ENCODE measurements at places on chromosomes 3 and 15.

- no peak for DNase-seq
Observed at GRCh38 chr15:68930268-68931022, at the start of gene SPESP1. TSS of gene SPESP1 (plus strand) at chr15:68930525. CDS start at chr15:68930654, 129 bp downstream.

DNA sequence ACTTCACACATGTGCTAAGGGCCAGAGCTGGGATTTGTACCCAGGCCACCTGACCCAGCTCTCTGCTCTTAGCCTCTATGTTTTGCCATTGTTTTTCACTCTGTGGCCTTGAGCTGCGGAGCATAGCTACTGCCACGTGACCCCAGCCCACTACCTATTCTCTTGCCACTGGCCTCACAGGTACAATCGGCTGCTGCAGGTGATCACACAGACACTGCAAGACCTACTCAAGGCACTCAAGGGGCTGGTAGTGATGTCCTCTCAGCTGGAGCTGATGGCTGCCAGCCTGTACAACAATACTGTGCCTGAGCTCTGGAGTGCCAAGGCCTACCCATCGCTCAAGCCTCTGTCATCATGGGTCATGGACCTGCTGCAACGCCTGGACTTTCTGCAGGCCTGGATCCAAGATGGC is 46.2 kb downstream of the SEMA3G start:
- DNase-seq, result no peak

DNA sequence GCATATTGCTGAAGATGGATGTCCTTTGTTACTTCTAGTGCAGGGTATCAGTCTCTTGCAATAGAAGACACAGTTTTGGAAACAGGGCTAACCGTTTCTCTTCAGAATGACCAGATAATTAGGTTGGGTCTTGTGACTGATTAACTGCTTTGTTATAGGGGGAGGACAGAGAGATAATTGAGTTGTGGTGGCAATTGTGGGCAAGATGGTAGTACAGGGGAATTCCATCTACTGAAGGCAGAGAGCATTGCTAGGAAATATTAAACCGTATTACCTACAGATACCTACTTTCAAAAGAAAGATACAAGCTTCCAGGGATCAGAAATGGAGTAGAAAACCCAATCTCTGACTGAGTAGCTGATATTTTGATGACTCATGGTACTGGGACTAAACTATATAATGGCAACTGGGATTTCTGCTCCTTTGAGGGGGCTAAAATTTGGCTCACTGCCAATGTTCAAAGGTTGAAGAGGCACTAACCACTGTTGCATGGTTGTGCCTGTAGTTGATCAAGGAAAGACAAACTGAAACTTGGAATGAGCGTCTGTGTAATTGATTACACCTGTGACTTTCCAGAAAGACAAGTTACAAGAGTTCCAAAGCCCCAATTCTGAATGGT is 4.2 kb downstream of the PRR23B start:
- DNase-seq, result no peak

DNA sequence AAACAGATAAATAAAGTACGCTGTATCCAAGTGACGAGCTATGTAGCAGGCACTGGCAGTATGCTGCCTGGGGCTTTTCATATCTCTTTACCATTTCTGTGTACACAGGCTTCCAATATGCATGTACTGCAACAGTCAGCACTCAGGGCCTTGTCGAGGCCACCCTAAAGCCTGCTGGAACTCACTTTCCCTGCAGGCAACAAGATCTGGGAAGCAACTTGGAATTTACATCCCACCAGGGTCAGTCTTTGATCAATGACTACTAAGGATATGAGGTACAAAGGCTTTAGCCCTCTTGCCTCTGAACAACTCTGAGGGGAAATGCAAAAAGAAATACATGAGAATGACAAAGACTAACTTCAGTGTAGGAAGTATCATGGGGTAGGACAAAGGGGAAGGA is 101.8 kb upstream of the ARL6 start:
- no peak for DNase-seq

- no peak for DNase-seq
Observed at GRCh38 chr3:99871231-99872045, 53.8 kb downstream of the CMSS1 start.

DNA sequence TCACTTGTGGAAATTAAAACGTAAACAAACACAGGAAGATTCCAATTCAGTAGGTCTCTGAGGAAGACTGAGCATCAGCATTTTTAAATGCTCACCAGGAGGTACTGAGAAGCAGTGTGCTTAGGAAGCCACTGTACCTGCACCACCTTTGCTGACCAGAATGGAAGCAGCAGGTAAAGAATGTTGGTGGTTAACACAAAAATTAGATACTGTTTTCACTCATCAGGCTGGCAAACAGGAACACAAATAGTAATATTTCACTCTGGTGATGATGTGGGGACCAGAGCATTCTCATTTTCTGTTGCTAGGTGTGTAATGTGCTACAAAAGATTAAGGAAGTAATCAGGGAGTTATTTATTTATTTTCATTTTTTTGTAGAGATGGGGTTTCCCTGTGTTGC is 29.9 kb upstream of the GHSR start:
- no peak for DNase-seq

DNA sequence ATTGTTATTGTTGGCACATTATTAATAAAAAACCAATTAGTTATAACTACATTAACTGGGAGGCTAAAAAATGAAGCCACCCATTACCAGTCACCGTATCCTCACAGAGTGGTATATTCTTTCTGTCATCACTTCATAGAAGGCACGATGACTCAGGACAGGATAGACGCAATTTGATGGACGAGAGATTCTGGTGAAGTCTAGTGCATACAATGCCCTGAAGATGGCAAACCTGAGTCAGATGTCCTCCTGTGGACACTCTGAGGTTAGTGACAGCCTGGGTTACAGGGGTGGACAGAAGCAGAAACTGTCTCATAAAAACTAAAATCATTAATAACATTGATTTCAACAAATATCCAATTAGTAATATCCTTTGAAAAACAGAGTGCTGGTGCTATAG is 150.3 kb downstream of the SLC9A9 start:
- DNase-seq, result no peak

DNA sequence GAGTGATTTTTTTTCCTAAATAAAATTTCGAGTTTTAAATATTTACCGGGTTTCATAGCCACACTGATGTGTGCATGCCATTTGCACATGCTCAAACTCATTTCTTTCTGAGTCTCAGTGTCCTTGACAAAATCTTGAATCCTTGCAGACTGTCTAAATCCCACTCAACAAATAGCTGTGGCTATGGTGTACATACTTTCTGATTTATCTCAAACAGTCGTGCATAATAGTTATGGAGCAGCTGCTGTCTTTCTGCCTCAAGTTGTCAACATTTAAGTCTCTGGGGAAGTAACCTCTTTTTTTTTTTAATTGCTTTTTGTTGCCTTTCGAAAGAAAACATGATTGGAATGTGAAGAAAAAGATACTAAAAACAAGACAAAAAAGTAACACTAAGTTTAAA is 52.8 kb upstream of the UTS2B start:
- no peak for DNase-seq

DNA sequence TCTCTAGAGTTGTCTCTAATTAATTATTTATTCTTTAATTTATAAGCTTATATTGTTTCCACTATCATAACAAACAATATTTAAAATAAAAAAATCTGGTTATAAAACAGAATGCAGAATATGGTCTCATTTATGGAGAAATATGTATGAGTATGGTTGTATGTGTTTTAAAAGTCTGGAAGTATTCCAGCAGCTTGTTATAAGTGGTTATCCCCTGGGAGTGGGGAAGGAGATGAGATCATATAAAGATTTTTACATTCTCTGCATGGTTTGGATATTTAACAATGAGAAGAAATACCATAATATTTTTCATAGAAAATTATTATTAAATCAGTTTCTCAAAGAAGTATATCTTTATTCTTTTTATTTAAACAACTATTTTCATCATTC is 135.4 kb upstream of the MB21D2 start:
- no peak for DNase-seq

DNA sequence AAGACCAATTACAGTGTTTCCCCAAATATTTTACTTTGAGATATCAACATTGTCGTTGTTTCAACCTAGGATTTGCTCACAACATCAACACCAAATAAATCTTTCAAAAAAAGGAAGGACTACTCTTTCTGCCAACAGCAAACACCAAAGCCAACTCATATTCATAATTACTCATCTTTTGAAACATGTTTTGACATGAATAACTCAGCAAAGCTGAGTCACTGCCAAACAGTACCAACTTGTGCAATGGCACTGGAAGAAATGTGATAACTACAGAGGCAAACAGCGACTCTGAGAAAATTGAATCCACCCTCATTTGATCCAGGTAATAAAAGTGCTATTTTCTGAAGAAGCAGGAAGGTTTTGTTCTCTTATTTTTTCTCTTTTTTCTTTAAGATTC is 67.2 kb downstream of the PEX5L start:
- no peak for DNase-seq

- no peak for DNase-seq
Observed at GRCh38 chr3:190516416-190516815, 2.5 kb downstream of the IL1RAP start.

DNA sequence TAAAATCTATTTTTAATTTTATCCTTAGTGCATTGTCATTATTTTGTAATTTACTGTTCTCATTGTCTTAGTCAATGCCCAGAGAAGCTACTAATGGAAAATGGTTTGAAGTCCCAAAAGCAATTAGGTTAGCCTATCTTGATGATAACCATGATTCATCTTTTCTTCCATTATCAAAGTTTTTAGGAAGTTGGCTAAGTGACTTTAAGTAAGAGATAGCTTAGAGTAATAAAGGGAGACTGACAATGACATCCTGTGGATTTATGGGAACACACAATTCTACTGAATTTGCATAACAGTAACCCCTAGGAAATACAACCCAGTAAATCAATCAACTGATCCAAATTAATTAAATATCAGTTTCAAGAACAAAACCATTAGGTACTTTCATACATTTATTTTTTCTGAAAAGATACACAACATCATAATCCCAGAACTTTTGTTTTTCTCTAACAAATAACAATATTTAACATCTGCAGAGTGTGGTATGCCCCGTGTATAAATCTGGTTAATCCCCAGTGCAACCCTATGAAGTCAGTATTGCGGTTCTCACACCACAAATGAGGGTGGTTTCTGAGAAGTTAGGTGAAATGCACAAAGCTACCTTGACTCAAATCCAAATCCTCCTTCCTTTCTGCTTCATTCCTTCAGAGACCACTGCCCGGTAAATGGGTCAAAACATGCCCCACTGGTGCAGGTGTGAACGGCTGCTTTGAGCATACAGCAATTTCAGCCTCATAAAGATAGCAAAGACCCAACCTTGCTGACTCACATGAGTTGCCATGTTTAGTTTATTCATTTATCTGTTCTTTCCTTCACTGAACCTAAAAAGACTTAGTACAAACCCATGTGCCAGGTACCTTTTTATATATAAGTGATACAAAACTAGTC is 202.1 kb downstream of the TBL1XR1 start:
- no peak for DNase-seq

DNA sequence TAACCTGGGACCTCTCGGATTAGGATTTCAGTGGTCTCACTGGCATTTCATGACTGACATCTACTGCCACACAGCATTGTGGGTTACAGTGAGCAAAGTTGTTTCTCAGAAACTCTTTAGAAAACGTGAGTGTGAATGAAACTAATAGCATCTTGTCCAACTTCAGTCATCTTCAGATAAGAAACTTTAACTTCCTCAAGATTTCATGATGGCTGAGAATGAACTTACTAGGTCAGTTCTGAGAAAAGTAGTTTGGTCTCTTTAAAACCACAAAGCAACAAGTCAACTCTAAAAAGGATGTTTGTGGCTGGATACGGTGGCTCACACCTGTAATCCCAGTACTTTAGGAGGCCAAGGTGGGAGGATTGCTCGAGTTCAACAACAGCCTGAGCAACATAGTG is 14.2 kb upstream of the HOMER2 start:
- DNase-seq, result no peak

DNA sequence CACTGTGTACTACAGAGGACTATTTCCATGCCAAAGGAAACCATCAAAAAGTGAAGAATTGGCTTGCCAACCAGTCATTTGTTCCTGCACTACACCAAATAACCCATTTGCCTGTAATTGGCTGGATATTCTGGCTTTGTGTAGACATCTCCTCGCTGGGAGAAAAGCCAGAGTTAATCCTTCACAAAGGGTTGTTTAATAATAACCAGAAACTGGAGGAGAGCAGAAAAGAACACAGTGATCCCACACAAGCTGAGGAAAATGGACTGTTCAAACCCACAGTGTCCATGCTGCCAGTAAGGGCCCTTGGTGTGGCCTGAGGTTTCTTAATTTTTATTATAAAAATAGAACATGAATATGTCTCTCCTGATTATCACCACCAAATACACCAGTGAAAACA is 294.0 kb downstream of the RORA start:
- DNase-seq, result no peak

DNA sequence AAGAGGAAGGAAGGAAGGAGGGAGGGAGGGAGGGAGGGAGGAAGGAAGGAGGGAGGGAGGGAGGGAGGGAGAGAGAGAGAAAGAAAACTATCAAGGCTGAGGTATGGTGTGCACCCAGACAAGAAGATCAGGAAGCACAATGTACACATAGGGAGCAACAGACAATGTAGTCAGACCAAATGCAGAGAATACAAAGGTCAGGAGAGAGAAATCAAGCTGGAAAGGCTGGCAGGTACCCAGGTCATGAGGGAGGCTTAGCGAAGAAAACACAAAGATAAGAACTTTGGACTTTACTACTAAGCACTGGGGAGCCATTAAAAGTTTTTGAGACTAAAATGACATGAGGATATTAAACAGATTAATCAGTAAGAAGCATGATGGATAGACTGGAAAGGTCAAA is 176.0 kb upstream of the TMCO5A start:
- DNase-seq, result no peak

DNA sequence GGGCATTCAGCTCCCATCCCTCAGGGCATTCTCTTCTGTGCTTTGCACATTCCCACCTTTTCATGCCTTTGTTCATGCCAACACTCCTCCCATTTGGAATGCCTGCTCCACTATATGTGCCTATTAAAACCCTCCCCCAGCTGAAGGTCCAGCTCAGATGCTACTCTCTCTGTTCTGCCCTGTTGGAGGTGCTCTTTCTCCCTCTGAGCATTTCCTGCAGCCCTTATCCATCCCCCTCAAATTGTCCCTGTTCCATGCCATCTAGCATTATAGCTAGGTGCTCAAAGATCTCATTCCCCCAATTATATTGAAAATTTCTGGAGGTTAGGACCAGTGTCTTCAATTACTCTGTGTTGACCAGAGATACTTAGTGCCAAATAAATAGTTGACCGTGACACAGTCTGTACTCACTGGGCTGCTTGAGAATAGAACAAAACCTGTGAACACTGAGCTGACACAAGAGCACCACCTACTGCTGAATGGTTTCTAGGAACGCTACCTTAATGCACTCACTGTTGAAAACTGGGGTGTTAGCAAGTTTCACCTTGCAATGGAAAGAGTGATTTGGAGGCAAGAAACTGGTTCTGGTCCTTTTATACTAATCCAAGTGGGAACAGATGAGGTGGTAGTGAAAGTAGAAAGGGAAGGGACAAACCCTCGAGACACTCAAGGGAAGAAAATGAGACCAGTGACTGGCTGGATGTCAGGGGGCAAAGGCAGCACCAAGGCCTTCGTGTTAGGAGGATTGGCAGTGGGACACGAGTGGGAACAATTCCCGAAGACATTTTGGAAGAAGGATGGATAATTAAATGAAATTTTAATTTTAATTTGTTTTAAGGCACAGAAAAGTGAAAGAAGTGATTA is 289.8 kb upstream of the ROPN1 start:
- peak; percentile 76 for DNase-seq

Data from NCI-H2029 treated with DMSO at 0.1 percent for 48 hours (cell line).